ENCODE measurements at places on chromosomes 12 and 14.

- DNase-seq: no peak
Observed at GRCh38 chr12:34400986-34401658, 378.8 kb downstream of the ALG10 start.

DNA sequence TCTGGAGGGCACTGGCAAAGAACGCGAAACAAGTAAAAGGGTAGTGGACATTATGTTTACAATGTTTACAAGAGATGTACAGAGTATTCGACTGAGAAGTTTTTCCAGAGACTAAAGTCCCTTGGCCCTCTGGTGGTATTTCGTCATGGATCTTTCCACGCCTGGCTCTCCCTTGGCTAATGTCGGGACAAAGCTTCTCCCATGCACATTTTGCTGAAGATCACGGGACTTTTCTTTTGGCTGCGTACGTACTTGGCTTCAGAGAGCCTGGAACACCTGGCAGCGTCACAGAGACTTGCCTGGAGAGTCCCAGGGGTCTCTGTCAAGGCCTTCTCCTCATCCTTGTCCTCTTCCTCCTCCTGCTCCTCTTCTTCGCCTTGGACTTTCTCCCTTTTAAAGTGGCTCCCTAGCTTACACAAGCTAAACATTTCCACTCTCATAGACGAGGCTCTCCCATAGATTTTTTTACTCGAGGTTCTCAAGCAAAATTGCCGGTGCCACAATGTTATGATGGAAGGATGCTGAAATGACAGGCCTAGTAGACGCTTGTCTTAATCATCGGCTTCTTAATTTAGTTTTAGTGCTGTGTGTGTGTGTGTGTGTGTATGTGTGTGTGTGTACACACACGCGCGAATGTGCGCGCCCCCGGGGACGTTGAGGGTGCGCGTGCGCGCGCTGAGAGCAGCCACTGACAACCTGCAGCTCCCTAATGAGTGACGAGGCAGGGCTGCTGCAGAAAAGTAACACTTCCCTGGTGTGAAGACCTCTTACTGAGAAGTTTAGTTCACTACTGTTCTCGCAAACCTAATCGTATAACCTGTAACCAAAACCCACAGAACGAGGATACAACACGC lies 4.9 kb upstream of the FOXG1 start:
- no peak for DNase-seq

GRCh38 chr14:77120771-77121743 lies 20.5 kb downstream of the ZDHHC22 start:
- no peak for DNase-seq

- no peak for DNase-seq
Observed at GRCh38 chr12:70353780-70354660, 12.1 kb upstream of the KCNMB4 start.

DNA sequence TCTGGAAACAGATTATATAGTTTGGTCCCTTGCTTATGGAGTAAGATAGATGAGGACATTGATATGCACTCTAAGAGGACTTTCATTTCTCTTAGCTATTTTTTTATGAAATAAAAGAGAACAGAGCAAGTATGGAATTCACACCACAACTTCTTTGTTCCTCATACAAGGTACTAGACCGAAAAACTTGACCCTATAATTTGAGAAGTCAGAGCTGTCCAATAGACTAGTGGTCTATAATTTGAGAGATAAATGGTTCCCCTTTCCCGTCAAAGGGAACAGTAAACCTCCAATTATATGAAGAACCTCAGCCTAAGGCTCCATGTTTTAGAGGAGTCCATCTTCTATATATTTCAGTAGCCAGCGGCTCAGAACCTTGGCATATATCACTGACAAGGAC lies 58.5 kb upstream of the HIF1A start:
- DNase-seq: no peak

DNA sequence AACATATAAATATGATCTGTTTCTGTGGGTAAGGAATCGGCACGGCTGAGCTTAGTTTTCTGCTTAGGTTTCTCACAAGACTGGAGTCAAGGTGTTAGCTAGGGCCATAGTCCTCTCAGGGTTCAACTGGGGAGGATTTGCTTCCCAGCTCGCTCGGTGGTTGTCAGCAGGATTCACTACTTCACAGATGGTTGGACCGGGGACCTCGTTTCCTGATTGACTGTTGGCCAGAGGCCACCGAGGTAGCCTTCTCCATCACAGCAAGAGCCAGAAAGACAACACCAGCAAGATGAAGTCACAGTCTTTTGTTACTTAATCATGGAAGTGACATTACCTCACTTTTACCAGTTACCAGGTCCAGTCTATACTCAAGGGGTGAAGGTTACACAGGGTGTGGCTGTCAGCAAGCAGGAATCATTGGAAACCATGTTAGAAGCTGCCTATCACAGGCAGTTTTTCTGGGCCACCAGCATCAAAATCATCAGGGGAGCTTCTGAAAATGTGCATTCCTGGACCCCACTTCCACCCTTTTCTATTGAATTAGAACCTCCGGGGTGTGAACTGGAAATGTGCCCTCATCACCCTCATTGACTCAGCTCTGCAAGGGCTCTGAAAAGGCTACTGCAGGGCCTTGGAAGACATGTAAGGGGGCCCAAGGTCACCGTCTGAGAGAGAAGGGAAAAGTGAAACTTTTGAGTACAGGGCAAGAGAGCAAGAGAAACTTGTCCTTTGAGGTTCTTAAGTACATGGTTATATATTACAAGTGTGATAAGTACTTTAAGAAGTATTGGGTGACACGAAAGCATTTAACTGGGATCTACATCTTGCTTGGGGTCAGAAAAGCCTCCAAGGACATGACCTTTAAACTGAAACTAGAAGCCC lies 10.9 kb downstream of the COPS7A start:
- DNase-seq: no peak

- DNase-seq: peak; percentile 22
Observed at GRCh38 chr12:115597157-115597712, 680.3 kb downstream of the MED13L start.

DNA sequence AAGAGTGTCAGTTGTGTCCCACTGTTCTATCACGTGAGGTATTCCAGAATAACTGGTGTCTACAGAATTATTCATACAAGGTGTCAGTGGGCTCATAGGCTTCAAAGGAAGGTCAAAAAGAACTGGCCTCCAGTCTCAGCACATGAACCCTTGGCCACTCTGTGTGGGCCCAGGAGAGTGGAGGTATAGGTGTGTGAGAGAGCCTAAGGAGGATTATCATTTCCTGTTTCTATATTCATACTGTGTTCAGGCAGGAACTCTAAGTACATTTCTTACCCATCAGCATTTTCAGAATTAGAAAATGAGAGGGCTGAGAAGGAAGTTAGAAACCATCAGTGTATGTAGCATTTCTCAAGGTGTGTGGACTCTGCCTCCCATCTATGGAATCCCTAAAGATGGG lies 87.0 kb downstream of the BTG1 start:
- DNase-seq: no peak
